ENCODE measurements at places on chromosomes 11 and 22.

DNA sequence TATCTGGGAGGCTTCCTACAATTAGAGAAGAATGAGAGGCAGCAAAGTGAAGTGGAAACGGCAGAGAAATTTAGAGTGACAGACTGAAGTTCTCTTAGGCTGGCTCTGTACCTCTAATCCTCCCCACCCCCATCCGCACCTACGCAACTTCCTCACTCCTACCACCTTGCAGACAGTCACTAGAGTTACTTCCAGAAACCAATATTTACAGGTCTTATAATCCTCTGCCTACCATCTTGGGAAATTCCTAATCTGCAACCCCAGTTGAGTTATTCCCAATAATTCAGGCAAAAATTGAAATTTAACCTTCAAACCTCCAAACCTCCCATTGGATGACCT, 71.7 kb downstream of the PAK1 start:
- DNase-seq: no peak

DNA sequence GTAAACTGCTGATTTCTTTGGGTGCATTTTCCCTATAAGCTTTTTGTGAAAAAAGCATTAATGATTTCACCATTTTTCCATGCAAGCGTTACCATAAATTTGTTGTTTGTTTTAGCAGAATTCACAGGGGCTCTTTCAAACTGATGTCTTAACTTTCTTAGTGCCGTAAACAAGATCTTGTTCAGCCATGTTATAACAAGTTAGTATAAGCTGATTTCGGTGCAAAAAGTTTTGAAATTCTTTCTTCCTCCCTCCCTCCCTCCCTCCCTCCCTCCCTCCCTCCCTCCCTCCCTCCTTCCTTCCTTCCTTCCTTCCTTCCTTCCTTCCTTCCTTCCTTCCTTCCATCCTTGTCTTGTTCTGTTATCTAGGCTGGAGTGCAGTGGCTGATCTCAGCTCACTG, 71.7 kb upstream of the CHORDC1 start:
- no peak for DNase-seq

DNA sequence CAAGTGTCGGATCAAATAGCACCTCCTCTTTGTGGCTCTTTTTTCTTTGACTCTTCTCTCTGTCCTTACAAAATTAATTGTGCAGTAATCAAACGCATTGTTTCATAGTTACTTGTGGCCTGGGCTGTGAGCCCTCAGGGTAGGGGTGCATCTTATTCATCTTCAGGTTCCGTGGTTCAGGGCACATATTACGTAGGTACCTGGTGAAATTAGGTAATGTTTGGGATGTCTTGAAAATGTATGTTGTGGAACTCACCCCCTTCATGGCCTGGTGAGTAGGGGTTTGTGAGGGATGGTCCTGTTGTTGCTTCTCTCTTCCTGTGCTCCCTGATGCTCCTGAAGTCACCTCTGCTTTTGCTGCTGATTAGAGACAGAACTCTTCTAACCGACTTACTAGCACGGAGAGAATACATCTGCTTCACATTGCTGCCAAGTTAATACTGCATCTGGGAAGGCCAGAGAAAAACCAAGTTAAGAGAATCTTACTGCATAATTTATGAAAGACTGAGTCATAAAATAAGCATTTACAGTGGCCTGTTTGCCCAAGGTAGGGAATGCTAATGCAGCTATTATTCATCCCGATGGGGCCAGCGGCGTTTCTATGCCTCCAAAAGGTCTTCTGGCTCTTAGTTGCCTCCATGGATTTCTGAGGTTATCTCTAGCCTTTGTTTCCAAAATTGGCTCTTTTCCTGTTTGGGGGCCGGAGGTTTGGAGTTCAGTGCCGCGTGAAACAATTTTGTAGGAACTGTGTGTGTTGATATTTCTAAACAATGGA, 66.9 kb downstream of the TBC1D22A start:
- DNase-seq: peak; percentile 90

- no peak for DNase-seq
Observed at GRCh38 chr11:65321828-65322485, 7.3 kb downstream of the CDC42EP2 start.

DNA sequence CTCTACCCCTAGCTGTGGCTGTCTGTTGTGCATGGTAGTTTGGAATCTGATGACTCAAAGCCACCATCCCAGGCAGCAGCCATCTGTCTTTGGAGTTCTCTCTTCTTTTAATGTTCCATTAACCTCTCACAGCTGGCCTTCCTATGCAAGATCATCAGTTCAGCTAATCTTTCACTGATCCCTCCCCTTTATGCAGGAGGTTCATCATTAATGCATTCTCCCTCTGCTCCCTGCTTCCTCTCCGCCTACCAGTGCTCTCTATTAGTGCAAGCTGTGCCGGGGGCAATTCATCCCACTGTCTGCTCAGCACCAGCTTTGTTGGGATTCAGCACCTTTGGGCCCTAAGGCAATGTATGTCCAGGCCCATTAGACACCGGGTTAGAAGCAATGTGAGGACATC, 413.0 kb upstream of the LRRC4C start:
- DNase-seq: no peak

DNA sequence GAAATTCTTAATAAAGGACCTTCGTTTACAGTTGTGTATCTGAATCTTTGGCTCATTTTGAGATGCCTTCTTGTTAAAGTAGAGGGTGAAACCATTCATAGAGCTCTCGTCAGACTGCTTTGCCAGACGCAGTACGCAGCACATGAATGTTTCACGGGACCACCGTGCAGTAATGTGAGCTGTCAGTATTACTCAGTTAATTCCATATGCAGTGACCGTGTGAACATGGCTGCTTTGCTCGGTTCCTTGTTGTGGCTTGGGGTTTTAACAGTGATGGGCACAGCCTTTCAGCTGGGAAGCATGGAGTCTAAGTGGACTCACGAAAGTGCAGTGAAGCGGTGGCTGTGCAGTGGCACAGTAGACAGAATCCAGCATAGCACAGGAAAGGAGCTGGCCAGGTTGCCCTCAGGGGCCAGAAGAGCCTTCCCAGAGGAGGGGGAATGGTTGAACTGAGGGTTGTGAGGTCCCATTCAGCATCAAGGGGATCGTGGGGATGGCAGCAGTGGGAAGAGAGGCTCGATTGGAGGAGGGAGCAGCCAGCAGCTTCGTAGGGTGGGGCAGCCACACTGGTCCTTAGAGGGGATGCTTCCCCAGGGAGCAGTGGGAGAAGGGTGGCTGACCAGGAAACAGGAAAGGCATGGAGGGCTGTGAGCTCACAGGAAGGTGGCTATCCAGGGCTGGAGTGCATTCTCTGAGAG, 31.4 kb downstream of the PPFIA1 start:
- DNase-seq: no peak

DNA sequence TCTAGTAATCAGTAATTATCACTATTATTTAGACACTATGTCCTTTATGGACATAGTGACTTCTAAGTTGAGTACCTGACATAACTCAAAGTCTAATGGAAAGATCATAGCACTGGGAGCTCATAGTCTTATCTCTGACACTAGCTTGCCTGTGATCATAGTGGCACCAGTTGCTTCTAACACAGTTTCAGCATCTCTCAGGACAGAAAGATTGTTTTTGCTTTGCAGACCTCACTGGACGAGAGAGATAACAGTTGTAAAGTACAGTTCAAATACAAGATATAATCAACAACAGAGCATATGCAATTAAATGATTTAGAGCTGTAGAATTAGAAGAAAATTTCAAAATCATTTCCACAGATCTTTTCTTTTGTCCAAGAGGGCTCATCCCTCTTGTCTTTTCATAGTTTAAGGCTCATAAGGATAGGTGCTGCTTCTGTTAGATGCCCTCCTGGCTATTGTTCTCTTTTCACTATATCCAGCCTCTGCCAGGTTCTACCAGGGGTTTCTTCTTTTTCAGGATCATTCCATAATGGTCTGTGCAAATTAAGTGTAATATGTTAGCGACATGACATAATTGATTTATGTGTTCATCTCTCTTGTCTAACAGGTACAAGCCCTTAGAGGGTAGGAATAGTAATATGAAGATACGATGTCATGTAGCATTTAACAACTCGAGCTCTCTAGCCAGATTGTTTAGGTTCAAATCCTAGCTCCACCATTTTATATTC, 1175.4 kb upstream of the TENM4 start:
- DNase-seq: no peak

DNA sequence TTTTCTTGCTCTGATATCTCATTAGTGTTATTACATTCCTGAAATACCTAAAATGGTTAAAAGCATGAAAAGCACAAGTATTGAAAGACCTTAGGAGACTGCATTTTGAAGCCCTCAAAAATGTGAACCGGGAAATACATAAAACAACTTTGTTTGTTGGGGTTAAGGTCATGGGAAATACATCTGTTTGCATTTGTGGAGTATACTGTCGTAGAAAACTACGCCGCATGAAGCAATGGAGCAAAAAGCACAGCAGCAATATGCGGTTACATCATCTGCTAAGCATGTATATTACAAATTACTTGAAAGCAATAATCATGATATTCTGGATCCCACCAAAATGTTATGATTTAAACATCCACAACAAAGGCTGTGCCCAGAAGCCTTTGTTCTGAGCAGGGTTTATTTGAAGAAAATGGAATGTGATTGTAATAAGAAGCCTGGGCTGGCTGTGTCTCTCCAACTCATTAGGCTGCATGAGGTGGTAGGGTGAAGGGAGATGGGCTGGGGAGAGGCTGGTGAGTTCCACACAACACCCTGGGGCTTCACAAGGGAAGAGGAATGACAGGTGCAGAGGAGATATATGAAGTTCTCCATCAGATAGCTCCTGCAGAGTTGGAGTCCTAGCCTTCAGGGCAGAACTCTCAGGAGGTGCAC, 64.7 kb upstream of the LIN7C start:
- peak; percentile 92 for DNase-seq

GRCh38 chr11:118436639-118437207, 431 bp downstream of the KMT2A start:
- DNase-seq: no peak

DNA sequence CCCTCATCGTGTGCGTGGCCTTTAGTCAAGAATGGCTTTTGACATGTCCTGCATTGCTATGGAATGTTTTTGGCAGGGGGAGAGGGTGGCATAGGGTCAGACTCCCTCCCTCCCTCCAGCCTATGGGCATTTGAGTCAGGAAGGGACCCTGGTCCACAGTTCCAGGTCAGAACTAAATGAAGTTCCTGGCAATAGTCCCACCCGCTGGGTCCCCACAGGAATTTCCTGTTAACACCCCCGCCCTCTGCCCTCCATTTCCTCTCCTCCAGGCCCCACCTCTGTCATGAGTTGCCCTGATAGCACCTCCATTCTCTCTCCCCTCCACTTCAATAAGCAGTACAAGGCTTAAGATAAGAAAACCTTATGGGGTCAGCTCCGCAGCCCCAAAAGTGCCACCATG, 40.8 kb upstream of the LMO2 start:
- no peak for DNase-seq

- no peak for DNase-seq
Observed at GRCh38 chr11:112537846-112538330, 277.2 kb upstream of the PLET1 start.

GRCh38 chr11:3984896-3985295, 109.7 kb upstream of the RRM1 start:
- DNase-seq: no peak

GRCh38 chr22:31947296-31947695, 3.0 kb downstream of the YWHAH start:
- no peak for DNase-seq

DNA sequence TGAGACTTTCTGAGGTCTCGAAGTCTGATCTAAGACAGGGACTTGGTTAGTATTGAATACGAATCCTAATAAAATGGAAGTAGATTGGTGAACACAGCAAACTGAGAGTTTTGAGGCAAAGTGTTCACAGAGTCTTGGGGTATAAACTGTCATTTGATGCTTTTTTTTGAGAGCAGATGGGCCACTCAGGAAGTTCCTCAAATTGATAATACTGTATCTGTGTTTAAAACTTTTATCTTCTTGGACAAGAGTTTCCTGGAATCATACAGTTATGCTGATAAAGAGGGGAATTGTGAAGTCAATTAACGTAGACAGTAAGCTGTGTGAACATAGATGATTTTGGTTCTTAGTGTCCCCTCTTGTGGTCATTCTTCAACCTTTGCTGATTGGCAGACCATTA, 80.0 kb upstream of the CLPB start:
- no peak for DNase-seq

DNA sequence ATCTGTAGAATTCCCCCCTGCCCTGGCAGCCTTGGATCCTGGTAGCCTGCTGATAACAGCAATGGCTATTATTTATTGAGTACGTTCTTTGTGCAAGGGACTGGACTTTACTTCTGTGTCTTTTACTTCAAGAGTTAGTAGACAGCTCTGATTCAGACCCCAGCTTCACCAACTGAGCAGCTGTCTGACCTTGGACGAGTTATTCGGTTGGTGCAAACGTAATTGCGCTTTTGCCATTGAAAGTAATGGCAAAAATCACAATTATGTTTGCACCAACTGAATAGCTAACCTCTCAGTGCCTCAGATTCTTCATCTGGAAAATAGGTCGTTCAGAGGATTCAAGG, 108.9 kb downstream of the TIMP3 start:
- no peak for DNase-seq

DNA sequence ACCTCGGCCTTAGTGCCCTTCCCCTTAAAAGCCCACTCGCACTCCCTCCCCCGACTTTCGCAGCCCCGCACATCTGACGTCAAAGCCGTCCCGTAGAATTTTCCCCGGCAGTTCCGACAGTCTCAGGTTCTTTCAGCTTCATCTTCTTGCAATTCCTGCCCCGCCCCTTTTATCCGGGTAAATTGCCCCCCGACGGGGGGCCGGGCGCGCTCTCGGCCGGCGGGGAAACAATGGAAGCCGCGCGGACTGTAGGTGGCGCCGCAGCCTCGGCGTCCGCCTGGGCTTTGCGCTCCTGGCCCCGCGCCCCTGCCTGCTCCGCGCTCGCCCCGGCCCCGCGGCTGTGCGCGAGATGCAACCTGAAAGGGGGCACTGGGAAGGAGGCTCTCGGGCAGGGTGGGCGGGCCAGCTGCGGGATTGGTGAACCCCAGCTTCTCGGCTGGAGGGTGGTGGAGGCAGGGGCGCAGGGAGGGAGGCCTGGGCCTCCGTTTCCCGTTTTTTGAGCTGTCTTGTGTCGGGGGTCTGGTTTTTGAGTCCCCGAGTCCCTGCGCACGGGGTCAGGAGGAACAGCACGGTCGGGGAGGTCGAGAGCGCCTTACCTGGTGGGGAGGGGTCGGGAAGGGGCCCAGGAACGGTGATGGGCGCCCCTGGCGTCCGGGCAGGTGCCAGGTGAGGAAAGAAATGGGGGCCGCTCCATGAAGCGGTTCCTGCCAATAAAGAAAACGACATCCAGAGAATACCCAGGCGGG, 859 bp upstream of the FGF19 start:
- no peak for DNase-seq

DNA sequence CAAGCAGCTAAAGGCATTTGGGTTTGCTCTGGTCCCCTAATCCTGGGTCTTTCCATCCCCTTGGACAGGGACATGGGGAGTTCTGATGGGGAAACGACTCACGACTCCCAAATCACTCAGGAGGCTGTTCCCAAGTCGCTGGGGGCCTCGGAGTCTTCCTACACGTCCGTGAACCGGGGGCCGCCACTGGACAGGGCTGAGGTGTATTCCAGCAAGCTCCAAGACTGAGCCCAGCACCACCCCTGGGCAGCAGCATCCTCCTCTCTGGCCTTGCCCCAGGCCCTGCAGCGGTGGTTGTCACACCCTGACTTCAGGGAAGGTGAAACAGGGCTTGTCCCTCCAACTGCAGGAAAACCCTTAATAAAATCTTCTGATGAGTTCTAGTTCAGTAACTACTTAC, 10.7 kb downstream of the UPK3A start:
- DNase-seq: no peak
